ENCODE measurements at places on chromosomes 4 and X. TPM values are rescaled to one million over a fixed set of nuclear protein-coding genes. Genes with fewer than 3 reads are reported as not detected.

HSFX4 gene
- total RNA-seq, result not detected

FGFBP2 gene
- total RNA-seq, result not detected

ENAM gene
- total RNA-seq, result not detected

NDP gene
- total RNA-seq, result 2.6 TPM

PIR gene
- total RNA-seq, result 31.1 TPM

PDE6B gene
- 0.81 TPM for total RNA-seq
